ENCODE measurements at places on chromosomes 4 and X. TPM values are rescaled to one million over a fixed set of nuclear protein-coding genes. Genes with fewer than 3 reads are reported as not detected.

- DNase-seq: no peak
Observed at GRCh38 chr4:42750856-42751255, 94.0 kb upstream of the ATP8A1 start.

DNA sequence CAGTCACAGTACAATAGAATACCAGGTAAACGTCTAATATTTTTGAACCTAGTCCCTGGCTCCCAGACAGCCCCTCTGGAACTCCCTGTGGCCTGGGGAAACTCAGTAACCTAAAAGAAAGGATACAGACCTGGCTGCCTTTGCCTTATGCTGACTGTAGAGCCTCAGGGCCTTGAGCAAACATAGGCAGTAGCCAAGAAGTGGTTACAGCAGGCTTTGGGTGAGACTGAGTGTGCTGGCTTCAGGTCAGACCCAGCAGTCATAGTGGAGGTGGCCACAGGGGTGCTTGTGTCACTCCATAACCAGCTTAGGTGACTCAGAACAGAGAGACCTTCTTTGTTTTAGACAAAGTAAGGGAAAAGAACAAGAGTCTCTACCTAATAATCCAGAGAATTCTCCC, 141.8 kb upstream of the PRDX4 start:
- no peak for DNase-seq

DNA sequence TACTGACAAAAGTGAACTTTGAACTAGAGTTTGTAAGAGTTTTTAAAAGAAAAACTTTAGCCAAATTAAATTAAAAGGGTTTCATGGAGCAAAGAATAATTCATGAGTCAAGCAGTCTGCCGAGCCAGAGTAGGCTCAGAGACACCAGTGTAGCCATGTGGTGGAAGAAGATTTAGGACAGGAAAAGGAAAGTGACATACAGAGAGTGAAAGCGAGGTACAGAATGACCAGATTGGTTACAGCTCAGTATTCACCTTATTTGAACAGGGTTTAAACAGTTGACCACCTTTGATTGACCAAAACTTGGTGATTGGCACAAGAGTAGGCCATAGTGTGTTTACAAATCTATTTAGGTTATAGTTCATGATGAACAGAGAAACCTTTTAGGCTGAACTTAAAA, 377.8 kb downstream of the KLHL4 start:
- no peak for DNase-seq

GRCh38 chr4:14582677-14583076, 419.6 kb upstream of the CPEB2 start:
- DNase-seq: no peak

DNA sequence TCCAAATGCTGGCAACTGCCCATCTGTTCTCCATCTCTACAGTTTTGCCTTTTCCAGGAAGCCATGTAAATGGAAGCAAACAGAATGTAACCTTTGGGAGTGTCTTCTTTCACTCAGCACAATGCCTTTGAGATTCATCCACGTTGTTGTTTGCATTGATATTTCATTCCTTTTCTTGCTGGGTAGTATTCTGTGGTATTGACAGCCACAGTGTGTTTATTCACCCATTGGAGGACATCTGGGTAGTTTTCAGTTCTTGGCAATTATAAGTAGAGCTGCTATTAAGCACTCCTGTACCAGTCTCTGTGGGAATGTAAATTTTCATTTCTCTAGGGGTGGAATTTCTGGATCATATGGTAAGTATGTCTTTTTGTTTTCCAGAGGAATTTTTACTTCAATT, 194.3 kb upstream of the RPS6KA3 start:
- DNase-seq: no peak

GRCh38 chr4:11183356-11183740, 245.3 kb downstream of the HS3ST1 start:
- no peak for DNase-seq

The TAF1 gene
- 24.1 TPM for total RNA-seq

DNA sequence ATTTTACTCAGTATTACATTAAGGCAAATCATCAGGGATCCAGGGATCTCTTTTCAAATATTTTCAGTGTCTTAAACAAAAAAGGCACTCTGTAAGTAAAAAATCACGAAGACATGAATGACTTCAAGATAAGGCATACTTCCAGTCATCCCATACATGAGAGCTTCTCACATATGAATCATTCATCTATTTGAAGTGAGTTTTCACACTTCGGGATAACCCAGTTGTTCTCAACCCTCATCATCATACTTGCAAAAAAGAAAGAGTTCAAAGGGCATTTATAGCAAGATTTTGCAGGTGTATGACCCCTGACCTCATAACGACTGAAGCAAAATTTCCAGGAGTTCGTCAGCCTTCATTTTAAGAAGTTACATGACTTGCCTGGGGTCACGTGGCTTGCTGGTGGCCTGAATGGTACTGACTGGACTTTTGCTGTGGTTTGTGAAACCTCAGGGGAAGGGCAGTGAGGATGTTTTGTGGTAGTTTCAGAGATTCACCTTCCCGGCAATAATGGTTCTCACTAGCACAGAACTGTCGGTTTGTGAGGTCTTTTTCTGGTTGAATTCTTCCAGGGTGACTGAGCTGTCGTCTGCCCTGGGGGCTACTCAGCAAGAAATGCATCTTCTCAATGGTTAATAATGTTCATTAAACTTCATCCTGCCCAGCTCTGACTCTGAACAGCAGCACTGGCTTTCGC, 115.8 kb upstream of the SHISA3 start:
- DNase-seq: no peak

DNA sequence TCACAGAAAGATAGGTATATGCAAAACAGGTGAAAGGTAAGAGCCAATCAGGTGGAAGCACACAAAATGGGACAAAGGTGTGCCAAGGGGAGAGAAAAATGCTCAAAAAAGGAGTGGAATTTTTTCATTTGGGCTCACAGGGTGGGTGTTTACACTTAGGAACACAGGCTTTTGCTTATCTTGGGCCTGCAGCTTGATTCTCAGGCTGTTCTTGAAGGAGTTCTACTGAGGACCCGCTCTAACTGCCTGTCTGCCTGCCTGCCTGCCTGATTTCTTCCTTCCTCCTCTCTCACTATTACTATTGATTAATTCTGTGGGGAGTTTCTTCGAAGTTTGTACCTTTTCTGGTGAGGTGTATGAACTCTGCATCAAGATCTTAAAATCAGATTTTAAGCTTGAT, 120.3 kb upstream of the CTSO start:
- DNase-seq: no peak

The GLRA2 gene
- total RNA-seq: not detected

The NEXMIF gene
- total RNA-seq: 0.35 TPM

The FAAH2 gene
- 0.05 TPM for total RNA-seq

The SLC25A31 gene
- total RNA-seq: not detected

DNA sequence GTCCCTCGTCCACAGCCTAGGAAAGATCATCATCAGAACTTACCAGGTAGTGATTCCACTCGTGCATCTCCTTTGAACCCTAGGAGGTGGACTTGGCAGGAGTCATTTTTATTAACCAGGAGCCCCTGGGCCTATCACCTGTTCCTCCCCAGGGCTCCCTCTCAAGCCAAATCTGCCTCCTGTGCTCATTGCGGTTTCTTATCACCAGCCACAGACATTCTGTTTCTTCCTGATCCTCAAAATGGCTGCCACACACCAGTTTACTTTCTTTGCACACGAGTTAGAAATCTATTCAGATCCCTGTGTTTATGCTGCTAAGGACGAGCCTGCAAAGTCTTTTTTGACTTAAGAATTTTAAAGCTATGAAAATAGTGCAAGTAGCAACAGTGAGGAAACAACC, 354.5 kb upstream of the BOD1L1 start:
- no peak for DNase-seq

GRCh38 chrX:72100824-72101351, 30.8 kb downstream of the RTL5 start:
- DNase-seq: no peak

The MAML3 gene
- total RNA-seq: 12.0 TPM

- peak; percentile 20 for DNase-seq
Observed at GRCh38 chr4:161320377-161320776, 843.4 kb downstream of the FSTL5 start.

The FRMPD3 gene
- not detected for total RNA-seq

DNA sequence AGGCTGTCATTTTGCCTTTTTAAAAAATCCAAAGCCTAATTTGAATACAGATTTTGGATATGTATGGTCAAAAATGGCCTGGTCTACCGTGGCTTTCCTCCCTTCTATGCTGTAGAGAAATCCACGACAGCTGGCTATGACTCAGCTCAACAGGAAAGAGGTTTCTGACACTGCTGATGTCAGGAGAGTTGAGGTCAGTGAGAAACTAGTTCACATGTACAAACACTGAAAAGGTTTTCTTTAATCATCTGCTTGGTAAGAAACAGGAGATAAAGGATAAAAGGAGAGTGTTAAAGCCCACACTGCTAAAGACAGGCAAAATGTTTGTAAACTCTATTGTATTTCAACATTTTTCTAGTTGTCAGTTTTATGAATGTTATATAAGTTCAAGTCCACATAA, 113.9 kb downstream of the NYX start:
- DNase-seq: peak; percentile 47

- peak; percentile 19 for DNase-seq
Observed at GRCh38 chrX:10922159-10922558, 189.0 kb upstream of the HCCS start.

The NSUN7 gene
- not detected for total RNA-seq

DNA sequence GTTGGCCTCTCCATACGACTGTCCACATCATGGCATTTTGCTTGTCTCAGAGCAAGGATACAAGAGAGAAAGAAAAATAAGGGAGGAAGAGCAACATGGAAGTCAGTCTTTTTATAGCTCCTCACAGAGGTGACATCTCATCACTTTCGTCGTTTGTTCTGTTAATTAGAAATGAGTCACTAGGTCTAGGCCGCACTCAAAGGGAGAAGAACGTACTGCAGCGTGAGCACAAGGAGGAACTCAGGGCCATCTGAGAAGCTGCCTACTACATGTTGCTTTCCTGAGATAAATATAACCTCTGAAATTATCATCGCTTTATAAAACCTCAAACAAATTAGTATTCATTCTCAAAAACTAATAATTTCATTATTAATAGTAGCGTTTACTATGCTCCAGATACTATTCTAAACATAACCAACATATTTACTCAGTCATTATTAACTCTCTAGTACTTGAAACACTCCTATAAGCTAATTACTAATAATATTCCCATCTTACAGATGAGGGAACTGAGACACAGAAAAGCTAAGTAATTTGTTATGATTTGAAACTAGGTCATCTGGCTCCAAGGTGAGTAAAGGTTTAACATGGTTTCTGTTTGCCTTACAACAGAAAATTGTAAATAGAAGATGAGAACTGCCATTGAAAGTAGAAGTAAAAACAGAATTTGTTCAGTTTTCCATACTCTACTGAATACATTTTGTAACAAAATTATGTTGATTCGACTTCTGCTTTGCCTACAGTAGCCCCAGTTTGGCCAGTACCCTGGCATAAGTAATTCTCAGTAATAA, 213.2 kb upstream of the UGT8 start:
- DNase-seq: no peak

- peak; percentile 42 for DNase-seq
Observed at GRCh38 chr4:111943796-111944203, 201.5 kb upstream of the FAM241A start.

The NPY2R gene
- not detected for total RNA-seq

- DNase-seq: no peak
Observed at GRCh38 chrX:84187533-84188319, at the start of gene RPS6KA6. TSS of gene RPS6KA6 (minus strand) at chrX:84188199. CDS start at chrX:84187899, 300 bp downstream.

DNA sequence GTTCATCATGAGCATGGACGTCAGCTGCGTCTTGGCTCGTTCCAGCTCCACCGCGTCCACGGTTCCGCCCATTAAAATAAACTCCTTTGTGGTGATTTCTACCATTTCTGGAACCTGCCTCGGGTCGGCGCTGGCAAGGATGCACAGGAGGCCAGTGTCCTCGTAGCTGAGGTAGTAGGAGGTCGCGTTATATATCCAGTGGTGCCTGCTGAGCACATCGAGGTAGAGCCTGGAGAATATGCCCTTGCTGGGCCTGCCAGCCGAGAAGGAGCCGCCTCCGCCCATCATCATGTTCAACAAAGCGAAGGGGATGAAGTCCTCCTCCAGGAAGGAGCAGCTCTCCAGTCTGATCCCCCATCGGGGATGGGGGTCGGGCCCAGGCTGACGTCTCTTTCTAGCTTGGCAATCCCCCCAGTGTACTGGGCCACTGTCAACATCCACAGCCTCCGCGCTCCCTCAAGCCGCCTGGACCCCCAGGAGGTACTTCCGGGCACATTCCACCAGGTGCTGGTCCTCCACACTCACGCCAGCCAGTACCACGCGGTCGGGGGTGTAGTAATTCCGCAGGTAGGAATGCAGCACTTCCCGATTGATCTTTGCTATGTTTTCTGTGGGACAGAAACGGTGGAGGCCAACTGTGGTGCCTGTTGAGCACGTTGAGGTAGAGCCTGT, 120.9 kb upstream of the GRID2 start:
- DNase-seq: no peak

The WWC2 gene
- 28.1 TPM for total RNA-seq

The HTN1 gene
- total RNA-seq: not detected

The CCDC158 gene
- total RNA-seq: not detected

DNA sequence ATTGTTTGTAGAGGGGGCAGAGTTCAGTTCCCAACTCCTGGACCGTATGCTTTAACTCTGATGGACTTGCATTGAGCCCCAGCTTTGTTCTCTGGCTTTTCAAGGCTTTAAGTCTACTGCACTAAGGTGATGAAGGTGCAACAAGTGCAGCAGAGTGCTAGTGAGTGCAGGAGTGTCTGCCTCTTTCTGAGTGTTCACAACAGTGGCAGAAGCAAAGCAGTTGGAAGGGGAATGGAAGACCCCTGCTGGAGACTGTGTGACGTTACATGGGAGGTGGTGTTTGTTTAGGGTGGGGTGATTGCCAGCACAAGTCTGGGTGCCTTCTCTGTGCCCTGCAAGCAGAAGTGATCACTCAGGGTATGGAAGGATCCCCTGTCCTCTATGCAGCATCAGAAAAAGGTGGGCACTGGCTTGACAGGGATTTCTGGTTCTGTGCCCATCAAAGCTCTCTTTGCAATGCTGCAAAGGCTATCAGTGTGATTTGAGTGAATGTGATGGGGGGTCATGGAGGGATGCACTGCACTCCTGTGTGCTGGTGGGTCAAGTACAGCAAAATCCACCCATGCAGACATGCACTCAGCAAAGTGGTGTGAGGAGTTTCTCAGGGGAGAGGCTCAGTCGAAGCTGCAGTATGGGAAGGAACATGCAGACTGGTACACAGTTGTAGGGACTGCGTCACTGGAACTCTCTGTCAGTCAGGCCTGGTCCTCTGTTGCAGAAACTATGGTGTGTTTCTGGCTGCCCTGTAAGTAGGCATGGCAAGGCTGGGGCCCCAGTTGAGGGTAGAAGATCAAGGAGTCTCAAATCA, 70.9 kb upstream of the UGT2B7 start:
- DNase-seq: no peak

All from NCI-H460 (cell line).